ENCODE measurements at places on chromosomes 12 and 14.

DNA sequence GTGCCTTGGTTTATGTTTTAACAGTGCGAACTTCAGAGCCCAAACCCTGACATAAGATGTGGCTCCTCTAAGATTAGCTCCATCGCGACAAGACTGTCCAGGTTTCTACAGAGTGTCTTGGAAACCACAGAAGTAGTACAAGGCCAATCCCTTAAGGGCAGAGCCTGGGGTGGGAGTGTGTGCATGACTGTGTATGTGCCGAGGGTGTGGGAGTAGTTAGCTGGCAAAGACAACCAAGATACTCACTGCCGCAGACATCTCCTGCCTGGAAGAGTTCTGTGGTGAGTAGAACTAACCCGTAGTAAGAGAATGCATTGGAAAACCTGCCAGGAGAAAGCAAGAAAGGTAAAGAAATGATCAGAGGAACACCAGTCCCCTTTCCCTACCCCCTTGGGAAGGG is 54.1 kb downstream of the DAO start:
- DNase-seq, result no peak

DNA sequence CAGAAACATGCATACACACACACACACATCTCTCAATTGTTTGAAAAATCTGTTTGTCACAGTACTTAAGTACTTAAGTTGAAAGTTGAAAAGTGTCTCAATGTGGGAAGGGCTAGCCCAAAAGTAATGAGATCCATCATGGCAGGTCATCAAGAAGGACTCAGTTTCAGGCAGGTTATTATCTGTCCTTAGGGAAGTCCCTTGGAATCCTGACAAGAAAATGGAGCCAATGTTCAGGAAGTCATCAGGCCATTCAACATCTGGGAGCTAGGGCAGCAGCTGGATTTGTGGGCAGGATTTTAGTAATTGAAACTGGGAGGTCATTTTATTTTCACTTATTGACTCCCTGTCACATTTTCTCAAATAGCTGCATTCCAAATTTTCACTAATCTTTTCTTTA is 56.0 kb downstream of the MSRB3 start:
- DNase-seq, result no peak

DNA sequence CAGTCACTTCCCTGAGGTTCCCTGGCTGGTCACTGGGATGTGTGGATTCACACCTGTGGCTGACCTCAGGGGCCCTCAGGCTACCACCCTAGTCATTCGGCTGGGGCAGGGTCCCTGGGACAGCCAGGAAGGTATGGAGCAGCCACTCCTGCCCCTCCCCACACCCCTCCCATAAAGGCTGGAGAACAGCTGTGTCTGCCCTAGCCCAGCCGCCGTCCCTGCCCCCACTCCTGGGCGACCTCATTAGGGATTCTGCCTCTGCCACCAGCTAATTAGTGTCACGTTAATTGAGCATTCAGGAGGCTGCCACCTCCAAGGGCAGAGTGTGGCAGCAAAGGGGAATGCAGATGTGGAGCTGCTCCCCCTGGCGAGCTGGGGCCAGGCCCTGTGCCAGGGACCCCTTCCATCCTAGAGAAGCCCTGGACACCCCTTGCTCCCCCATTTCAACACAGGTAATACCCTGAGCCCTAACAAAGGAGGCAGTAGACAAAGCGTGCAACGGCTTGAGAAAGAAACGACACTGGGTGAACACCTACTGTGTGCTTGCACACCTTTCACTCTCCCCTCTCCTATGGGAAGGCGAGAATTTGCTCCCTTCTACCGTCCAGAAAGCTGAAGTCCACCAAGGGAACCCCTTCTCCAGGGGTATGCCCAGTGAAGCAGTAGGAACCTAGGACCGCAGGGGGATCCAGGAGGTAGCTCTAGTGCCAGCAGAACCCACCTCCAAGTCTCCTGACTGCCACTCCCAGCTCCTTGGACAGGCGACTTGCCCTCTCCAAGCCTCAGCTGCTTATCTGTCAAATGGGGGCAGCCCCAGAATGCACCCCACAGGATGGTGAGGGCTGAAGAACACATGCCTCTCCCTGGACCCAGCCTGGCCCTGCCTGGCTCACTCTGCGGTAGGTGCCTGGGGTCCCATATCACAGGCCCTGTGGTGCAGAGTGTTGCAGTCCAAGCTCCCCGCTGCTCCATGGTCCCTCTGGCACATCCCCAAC is 45.1 kb downstream of the FAM222A start:
- DNase-seq, result no peak

- DNase-seq, result no peak
Observed at GRCh38 chr12:131159660-131160059, 206.0 kb downstream of the ADGRD1 start.

DNA sequence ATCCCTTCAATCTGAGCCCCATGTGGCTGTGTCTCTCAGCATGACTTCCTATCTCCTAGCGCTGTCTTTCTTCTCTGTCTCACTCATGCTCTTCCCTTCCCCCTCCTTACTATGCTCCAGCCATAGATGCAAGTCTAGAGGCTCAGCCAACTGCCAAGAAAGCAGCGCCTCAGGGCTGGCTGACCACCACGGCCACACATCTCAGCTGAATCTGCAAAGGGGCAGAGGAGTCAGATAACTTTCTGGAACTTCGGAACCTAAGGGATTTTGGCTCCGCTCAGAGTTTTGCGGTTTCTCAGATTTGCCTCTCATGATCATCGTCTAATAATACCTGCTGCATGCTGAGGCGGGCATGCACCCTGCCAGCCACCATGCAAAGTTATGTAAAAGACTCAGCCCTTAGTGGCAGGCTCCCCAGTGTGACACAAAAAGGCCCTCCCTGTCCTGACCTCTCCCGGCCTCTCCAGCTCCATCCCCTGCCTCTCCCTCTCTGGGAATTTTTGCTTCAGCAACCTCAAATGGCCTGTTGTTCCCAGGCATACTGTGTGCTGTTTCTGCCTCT is 5.0 kb upstream of the FGF6 start:
- no peak for DNase-seq

Data from CD4-positive, alpha-beta T cell treated with Interleukin-6 for 4 hours (primary cell).